ENCODE measurements at places on chromosomes 3 and 15.

GRCh38 chr3:192727032-192727847 lies at the start of gene FGF12:
TSS of gene FGF12 (minus strand) at chr3:192727541.
- no peak for DNase-seq

DNA sequence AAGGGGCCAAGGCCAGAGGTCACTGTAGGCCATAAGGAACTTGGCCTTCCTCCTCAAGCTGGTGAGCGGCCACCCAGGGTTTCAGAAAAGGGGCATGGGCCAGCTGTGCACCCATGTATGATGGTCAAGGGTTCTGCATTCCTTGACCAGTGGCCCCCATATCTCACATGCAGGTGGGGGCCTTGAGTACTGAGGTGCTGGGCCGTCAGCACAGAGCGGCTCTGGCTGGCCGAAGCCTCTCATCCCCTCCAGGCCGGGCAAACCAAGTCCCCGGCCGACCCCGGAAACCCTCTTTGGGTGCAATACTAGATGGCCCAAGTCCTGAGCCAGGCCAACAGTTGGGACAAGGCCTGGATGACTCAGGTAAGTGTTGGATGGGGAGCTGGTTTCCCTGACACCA lies 9.5 kb downstream of the ALG3 start:
- DNase-seq, result no peak

DNA sequence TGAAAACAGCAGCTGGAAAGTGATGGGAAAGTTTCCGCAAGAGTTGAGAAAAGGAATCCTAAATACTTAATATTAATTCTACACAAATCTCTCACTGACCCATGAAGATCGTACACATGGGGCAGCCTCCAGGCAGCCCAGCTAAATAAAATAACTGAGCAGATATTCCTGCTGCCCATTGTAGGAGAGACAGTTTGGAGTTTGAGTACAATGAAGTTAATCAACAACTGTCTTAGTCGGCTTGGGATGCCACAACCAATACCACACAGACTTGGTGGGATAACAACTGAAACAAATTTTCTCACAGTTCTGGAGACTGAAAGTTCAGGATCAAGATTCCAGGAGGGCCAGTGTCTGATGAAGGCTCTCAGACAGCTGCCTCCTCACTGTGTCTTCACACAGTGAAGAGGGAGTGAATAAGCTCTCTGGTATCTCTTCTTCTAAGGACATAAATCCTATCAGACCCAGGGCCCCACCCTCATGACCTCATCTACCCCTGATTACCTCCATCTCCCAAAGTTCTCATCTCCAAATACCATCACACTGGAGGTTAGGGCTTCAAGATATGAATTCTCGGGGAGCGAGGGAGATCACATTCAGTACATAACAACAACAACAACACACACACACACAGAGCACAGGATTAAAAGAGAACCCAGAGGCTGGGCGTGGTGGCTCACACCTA lies 9.7 kb downstream of the TRPM7 start:
- no peak for DNase-seq

GRCh38 chr3:100993309-100993708 lies at the start of gene ABI3BP:
TSS of gene ABI3BP (minus strand) at chr3:100993421. CDS start at chr3:100993384, 37 bp downstream.
- DNase-seq, result no peak

DNA sequence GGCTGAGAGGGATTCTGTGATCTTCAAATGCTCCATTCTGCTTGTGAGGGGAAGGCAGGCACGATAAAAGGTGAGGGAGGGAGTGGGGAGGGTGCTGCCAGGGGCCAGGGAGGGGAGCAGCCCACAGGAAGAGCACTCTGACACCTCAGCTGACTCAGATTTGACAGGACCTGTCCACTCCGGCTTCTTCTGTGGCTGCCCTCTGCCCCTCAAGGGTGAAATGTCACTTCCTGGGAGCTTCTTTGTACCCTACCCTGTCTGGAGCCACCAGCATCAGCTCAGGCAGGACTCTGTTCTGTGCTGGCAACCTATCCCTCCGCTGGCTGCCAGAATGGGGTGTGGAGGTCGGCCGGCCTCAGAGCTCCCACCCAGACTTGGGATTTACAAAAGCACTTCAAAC lies 114.0 kb upstream of the HACD2 start:
- no peak for DNase-seq

DNA sequence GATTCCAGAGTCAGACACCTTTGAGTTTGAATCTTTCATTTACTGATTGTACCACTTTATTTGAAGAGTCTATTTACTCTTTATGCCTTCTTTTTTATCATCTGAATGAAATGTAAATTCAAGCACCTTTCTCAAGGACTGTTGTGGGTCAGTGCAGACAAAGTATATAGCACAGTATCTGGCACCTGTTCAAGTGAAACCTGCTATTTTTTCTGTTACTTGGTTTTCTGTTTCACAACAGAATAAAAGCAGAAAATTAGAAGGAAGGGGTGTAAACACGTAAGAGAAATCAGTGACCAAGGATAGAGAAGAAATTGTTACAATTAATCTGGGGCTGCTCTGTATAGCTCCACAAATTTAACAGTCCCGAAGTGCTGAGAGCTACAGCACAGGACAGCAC lies 357.4 kb downstream of the RSL24D1 start:
- DNase-seq, result no peak

GRCh38 chr3:178966299-178967176 lies 105.1 kb downstream of the ZMAT3 start:
- DNase-seq, result no peak

DNA sequence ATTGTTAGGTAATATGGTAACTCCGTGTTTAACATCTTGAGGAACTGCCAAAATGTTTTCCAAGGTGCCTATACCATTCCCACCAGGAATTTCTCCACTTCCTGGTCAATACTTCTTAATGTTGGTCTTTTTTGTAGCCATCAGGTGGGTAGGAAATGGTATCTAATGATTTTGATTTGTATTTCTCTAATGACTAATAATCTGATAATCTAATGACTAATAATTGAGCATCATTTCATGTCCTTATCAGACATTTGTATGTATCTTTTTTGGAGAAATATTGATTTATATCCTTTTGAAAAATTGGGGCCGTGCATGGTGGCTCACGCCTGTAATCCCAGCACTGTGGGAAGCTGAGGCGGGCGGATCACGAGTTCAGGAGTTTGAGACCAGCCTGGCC lies 38.8 kb downstream of the SLMAP start:
- DNase-seq, result no peak

GRCh38 chr3:193987186-193987585 lies 148.8 kb upstream of the HES1 start:
- DNase-seq, result no peak

DNA sequence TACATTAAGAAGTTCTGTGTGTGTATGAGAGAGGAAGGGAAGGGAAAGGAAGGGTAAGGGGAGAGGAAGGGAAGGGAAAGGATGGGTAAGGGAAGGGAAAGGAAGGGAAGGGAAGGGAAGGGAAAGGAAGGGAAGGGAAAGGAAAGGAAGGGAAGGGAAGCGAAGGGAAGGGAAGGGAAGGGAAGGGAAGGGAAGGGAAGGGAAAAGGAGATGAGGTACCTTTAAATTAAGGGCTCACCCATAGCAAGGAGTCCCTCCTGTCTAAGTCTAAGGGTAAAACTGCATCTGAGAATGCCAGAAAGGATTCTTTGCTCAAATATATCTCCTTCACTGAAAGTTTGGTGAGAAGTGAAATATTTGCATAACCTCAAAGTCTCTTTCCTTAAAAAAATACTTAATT lies 572.1 kb upstream of the ADAMTS9 start:
- DNase-seq, result no peak

DNA sequence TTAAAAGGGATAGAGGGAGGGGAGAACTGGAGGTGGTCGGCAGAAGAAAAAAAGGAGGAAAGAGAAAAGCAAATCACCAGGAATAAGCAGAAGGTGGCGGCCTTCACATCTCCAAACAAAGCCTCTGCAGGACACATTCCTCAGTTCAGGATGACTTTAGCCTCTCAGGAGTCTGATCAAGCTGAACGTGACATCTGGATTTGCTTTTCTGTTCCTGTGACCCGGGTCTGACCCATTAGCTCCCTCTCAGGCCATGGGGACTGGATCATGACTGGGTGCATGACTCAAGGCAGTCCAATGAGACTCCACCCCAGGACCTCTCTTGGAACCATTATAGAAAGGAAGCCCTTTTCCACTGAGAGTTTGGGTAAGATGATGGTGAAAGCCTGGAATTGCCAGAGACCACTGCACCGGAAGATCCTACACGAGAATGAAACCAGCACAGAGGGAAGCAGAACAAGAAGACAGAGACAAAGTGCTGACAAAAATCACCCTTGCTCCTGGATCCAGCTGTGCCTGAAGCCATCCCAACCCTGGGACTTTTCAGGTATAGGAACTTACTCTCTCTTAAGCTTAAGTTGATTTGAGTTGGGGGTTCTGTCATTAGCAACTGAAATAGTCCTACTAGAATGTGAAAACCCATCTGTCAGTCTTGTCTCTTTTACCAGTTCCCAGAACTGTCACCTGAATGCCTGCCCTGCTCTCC lies 45.4 kb upstream of the RAD18 start:
- DNase-seq, result no peak

DNA sequence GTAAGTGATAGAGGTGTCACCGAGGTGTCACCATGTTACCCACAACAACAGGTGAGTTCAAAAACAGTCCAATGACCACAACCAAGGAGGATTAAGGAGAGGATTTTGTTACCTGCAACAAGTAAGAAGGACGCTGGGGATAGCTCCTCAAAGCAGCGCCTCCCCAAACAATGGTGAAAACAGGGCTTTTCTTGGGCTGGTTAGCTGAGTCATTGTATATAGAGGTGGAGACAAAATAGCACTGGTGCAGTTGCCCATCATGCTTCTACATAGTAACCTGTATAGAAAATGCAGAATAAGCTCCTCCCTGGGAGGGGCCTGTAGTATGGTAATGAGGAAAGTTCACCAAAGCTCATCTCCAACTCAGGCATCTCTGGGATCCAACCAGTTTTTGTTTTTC lies 116.9 kb upstream of the EIF1B start:
- no peak for DNase-seq

- DNase-seq, result no peak
Measured at GRCh38 chr3:31562525-31562924, 29.8 kb downstream of the STT3B start.

- no peak for DNase-seq
Measured at GRCh38 chr3:120355486-120355885, 6.3 kb upstream of the LRRC58 start.

GRCh38 chr3:37887062-37887461 lies 25.4 kb downstream of the CTDSPL start:
- no peak for DNase-seq

GRCh38 chr3:47791193-47791855 lies 9.6 kb upstream of the SMARCC1 start:
- no peak for DNase-seq

GRCh38 chr15:42275780-42276391 lies 2.7 kb upstream of the TMEM87A start:
- DNase-seq, result no peak
